ENCODE measurements at places on chromosomes 11 and 22.

DNA sequence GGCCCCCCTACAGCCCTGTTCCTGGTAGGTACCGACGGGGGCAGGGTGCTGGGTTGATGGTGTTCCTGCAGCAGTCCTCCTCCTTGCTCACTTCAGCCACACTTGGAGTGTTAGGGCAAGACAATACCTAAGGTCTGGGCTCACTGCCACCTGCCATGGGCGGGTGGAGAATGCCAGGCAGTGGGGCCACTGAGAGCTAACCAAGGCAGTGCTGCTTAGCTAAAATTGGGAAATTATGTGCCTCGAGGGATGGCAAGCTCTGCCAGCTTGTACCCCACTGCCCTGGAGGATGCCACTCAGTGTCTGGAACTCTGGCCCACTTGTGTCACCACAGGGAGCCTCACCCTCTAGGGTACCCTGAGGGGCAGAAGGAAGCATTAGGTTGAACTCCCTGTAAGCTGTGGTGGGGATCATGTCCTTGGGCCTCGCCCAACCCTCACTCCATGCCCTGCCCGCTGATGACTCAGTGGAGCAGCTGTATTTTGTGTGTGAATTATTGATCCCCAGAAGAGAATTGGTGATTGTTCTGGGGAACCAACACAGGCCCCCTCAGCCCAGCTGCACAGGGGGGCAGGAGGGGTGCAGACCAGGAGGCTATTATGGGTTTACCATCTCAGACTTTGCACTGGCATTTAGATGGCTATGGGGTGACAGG, 17.7 kb downstream of the PHLDB1 start:
- no peak for DNase-seq

DNA sequence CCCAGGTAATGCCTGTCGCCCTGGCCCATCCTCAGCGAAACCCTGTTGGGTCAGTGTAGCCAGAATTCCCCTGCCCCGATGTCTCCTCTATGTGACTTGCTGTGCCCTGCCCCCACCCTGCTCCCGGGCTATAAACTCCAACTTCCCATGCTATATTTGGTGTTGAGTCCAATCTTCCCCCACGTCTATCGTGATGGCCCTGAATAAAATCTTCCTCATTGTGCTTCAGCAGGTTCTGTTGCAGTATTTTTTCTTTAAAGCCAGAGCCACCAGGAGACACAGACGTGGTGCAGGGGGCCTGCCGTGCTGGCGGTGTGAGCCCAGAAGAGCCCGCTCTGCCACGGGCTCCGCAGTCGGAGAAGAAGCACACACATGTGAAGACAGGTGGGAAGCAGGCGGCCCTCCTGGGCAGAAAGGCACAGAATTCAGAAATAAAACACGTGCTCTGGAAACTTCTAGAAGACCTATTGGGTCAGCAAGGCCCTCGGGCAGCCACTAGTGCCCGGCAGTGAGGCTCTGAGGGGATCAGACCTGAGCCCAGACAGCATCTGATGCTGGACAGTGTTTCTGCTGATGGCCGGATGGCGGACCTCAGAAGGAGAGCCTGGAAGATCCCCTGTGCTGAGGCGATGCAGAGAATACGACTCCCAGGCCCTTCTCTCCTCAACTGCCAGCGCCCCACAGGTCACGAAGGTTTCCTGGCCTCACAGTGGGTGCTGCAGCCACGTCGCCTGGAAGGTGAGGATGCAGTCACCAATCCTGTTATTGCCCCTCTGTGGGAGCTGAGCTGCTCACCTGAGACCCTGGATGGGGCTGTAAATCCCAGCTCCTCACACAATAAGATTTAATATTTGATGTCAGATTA, 501.9 kb downstream of the BRD1 start:
- DNase-seq: no peak

- no peak for DNase-seq
These were observed 17.3 kb upstream of the PANX2 start for GRCh38 chr22:50153056-50153755.

DNA sequence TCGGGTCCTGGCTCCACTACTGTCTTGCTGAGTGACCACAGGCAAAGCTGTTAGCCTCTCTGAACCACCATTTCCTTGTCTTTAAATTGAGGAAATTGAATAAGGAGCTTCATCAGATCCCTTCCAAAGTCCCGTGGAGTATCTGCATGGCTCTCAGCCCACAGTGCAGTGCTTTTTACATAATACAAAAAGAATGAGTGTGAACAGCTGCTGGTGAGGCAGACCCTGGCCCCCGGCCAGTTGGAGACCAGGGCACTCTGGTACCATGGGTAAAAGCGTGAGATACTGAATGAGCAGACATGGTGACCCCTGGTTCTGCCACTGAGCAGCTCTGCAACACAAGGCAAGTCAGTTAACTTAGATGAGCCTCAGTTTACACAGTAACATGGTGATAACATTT, 86.8 kb downstream of the GALNT18 start:
- no peak for DNase-seq

DNA sequence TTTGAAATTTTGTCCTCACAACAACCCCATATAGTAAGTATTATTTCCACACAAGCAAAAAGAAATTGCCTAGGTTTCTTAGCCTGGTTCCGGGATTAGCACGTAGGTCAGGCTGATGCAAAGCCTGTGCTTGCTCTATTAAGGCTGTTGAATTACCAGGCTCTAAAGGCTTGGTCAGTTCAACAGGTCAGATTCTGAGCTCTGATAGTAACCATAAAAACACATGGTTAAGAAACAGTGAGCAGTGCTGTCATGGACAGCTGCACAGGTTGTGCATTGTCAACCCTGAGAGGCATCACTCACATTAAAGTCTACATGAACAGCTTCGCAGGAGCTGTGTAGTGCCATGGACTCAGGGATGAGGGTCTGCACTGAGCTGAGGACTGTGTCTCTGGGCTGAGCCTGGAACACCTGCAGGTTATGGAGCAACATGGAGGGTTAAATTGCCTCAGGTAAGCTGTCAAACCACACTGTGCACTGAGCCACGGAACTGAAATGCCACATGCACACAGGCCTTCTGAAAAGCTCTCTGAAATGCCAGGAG, 98.0 kb downstream of the PIWIL4 start:
- DNase-seq: no peak

All from iPS DF 6.9 (cell line).